ENCODE measurements at places on chromosomes 7 and 10. TPM values are rescaled to one million over a fixed set of nuclear protein-coding genes. Genes with fewer than 3 reads are reported as not detected.

GRCh38 chr10:84590327-84591193, 262.2 kb downstream of the CCSER2 start:
- no peak for DNase-seq

- no peak for DNase-seq
These were observed 752 bp upstream of the CAMK2G start for GRCh38 chr10:73875139-73875475.

DNA sequence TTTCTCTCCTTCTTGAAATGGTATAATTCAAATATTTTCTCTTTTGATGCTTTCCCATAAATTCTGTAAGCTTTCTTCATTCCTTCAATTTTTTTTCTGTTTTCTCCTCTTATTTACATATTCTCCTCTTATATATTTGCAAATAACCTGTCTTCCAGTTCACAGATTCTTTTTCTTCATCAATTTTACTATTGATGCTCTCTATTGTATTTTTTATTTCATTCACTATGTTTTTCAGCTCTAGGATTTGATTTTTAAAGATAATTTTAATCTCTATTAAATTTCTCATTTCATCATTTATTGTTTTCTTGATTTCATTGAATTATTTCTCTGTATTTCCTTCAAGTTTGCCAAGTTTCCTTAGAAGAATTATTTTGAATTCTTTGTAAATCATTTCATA, 54.0 kb upstream of the PRPS1L1 start:
- DNase-seq, result no peak

GRCh38 chr10:68829521-68829920, 2.2 kb downstream of the STOX1 start:
- DNase-seq, result no peak

GRCh38 chr7:111587410-111588064, 25.2 kb upstream of the IMMP2L start:
- no peak for DNase-seq

GRCh38 chr10:13844651-13845050, 257.9 kb downstream of the PRPF18 start:
- DNase-seq, result no peak

DNA sequence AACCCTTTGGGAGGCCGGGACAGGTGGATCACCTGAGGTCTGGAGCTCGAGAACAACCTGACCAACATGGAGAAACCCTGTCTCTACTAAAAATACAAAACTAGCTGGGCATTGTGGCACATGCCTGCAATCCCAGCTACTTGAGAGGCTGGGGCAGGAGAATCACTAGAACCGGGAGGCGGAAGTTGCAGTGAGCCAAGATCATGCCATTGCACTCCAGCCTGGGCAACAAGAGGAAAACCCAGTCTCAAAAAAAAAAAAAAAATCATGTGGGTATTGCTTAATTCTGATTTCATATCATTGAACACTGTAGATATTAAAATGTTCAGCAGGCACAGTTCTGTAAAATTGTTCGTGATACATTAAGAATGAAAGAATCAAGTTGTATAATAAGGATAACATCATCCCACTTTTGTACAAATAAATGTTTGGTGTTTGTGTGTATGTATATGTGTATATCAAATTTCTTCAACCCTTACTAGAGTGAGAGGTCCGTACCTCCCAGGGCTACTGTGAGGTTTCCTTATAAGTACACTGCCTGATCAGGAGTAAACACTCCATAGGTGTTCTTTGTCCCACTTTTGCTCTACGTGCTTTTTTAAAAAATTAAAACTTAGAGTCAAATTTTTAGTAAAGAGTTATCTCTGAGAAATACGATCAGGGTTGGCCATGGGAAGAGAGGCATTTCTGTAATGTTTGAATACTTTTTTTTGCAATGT, 31.7 kb downstream of the PLEKHS1 start:
- no peak for DNase-seq

- no peak for DNase-seq
These were observed 127.2 kb downstream of the LRRC4 start for GRCh38 chr7:127903892-127904669.

GRCh38 chr10:60532696-60533468, 143.2 kb upstream of the ANK3 start:
- no peak for DNase-seq

- no peak for DNase-seq
These were observed 39.4 kb upstream of the ARHGAP21 start for GRCh38 chr10:24762966-24763623.

GRCh38 chr7:94630855-94631254, 25.1 kb downstream of the SGCE start:
- DNase-seq, result no peak

DNA sequence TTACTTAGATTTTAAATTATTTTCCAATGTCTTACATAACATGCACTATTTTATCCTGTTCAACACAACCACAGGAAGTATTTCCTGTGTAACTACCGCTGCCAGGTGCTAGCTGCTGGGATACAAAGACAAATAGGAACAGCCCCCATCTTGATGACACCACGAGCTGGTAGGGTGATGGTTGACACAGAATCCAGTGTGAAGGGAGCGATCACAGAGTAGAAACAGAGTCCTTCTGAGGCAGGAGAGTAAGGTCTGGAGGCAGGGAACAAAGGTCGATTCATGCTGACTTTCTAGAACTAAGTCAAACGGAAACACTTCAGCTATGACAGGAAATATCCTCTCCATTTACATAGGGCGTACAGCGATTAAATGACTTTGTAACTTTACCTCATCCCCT, 232.3 kb downstream of the ADAM12 start:
- DNase-seq, result peak; percentile 13

GRCh38 chr10:99809931-99810615, 27.6 kb downstream of the ABCC2 start:
- DNase-seq, result no peak

Gene HOXA9
- total RNA-seq, result 47.3 TPM

Gene DPP6
- not detected for total RNA-seq

Gene FKBP6
- total RNA-seq, result not detected

Gene HOXA2
- 0.31 TPM for total RNA-seq

Gene MYOZ1
- not detected for total RNA-seq

Gene ANKRD1
- total RNA-seq, result not detected
